ENCODE measurements at places on chromosomes 2 and 18.

- DNase-seq = no peak
These were observed 39.6 kb upstream of the DAPL1 start for GRCh38 chr2:158755310-158756087.

- DNase-seq = no peak
These were observed 165.8 kb downstream of the TNS1 start for GRCh38 chr2:217836901-217837491.

DNA sequence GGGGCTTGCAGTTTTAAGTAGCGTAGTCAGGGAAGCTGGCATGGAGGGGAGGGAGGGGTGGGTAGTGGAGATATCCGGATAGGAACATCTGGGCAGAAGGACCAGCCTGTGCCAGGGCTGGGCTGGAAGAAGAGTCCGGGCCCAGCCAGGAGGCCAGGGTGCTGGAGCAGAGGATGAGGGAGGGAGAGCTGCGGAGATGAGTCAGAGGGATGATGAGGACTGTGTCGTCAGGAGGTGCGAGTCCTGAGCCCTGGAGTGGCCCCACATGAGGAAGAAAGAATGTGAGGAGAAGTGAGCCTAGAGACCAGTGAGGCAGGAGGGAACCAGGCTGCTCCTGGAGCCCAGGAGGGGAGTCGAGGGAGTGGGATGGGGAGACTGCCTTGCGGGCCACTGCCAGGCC lies 82.4 kb downstream of the CTIF start:
- DNase-seq = no peak

DNA sequence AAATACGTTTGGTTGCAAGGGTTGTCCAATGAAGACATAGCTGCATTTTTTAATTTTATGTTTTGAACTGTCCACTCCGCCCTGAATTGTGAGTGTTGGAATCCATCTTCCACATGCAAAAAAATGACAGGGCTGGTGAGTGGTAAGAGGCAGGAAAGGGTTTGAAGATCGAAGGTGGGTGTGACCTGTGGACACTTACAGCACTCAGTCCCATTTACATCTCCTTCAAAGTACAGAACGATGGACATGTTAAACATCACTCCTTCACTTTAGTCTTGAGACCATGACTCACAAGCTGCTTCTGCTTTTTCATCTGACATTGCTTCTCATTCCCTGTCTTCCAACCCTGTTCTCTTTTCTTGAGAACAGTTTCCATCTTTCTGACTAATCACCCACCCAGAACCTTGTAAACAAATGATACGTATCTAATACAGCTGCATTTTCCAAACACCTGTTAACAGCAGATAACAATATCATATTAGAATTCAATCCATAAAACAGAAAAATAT lies 179.3 kb downstream of the ZNF516 start:
- DNase-seq = no peak

- no peak for DNase-seq
These were observed 85.4 kb downstream of the FMNL2 start for GRCh38 chr2:152420363-152420762.

DNA sequence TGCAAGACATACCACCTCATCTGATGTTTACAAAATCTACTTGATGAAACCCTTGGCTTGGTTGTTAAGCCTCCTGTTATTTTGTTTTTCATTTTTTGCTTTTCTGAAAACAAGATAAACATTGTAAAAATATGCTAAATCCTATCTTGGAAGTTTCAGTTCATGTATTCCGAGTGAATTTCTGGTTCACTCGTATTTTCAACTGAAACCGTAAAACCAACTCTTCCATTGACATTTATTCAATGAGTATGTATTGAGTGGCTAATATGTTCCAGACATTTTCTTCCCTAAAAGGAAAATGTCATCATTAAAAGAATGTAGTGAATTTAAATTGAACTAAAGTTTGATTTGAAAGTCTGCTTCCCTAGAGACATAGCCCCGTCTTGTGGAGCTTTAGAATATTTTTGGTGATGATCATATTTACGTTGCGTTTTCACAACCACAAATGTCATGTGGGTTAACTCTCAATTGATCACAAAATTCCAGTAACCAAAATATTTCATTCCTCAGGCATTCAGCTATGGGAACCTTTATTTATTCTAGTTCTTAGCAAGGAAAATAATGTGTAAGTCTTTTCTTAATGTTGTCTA lies 204.2 kb downstream of the MBD2 start:
- no peak for DNase-seq

DNA sequence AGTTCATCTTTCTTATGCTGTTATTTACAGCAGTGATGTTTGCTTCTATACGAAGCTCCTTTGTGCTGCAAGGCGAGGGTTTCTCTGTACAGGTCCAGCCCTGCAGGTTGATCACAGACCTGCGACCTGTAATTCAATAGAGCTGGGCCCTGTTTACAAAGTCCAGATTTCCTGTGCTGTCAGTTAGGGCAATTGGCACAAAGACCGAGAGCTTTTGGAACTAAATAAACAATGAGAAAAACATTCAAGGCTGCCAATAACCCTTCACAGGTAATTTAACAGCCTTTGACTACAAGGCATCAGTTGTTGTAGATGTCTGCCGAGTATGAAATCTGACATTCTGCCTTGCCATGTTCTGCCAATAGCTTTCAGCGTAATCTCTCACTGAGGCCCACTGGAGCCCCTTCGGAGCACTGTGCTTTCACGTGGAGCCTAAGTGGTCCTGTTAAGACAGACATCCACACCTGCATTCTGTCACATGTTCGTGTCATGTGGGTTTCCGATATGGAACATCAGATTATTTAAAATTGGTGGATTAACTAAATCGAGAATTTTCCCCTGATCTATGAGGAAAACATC lies 232.5 kb downstream of the PTGR3 start:
- DNase-seq = no peak

GRCh38 chr2:114175507-114175906 lies 266.9 kb upstream of the DPP10 start:
- DNase-seq = no peak

GRCh38 chr2:156321243-156321904 lies 11.1 kb downstream of the NR4A2 start:
- no peak for DNase-seq

DNA sequence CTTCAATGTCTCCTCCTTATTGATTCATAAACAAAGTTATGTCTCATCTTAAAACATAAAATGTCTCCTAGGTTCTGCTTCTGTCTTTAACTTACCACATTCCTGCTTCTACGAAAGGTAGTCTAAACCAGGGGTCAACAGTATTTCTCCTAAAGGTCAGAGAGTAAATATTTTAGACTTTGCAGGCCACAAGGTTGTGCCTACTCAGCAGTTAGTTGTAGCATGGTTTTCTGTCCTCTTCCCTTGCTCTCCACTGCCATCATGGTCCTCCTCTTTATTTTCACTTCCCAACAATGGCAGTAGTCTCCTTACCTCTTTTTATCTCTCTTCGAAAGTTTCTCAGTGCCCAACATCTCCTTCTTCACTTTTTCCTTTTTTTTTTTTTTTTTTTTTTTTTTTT lies 68.3 kb upstream of the LRP1B start:
- no peak for DNase-seq

DNA sequence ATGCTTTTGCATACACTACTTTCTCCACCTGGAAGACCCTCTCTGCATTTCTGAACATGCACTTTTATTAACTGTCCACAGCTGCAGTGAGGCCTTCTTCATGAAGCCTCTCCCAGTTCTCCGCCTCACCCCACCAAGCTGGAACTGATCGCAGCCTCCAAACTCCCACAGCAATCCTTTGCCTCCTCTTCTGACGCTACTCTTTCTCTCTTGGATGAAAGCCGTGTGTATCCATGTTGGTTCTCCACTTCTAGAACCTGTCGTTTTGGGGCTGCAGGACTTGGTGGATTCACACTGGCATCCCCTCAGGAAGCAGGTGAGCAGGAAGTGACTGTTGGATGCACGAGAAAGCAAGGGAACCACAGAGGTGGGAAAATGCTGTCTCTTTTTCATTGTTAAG lies 288.6 kb downstream of the MYCN start:
- no peak for DNase-seq

GRCh38 chr2:124318913-124319312 lies 293.8 kb downstream of the CNTNAP5 start:
- no peak for DNase-seq

DNA sequence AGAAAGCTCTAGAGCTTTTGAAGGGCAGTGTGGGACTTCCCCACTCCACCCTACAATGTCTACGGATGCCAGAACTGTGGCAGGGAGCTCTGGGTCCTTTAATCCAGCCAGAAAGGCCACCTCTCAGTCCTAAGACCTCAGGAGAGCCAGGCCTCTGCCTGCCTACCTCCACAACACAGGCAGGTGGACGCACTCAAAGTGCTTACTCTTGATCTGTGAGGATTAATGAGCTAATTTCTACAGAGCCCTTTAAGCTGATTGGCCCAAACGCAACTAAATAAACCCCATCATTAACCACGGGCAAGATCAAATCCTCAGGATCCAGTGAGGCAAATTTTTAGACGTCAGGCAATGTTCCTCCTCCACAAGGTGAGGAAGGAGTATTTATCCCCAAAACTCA lies 8.1 kb downstream of the STK39 start:
- peak; percentile 45 for DNase-seq

DNA sequence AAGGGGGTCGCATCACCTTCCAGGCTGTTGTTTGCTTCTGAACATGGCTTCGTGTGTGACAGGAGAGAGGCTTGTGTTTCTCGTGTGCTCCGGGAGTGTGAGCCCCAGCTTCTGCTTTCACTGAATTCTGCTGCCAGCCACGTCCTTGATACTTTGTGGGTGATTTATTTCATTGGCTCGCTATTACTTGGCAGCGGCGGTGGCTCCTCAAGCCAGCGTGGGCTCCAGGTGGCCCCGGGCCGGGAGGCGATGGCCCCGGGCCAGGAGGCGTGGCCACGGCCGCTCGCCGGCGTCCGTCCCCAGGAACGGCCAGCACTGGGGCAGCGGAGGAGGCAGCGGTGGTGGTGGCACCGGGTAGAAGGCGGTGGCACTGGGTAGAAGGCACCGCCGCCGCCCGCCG lies 63.1 kb downstream of the NAPG start:
- no peak for DNase-seq

DNA sequence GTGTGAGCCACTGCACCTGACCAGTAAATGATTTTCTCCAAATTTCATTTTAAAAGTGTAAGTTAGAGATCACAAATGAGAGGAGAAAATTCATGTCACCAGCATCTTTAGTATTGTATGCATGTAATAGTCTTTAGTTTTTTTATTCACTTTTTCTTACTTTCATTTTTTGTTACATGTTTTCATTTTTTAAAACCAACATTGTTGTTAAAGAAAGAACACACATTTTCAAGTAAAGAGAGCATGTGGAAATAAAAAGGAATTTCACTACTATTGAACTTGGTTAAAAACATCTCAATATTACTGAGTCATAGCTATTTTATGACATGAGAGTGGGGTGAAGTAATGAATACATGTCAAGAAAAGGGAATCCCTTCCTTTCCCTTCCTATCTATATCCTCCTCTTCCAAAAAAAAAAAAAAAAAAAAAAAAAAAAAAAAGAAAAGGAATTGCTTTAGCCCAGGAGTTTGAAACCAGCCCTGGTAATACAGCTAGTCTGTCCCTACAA lies 29.1 kb upstream of the PMAIP1 start:
- DNase-seq = no peak

GRCh38 chr18:62555135-62555534 lies 32.3 kb downstream of the ZCCHC2 start:
- no peak for DNase-seq

- DNase-seq = no peak
These were observed 38.0 kb downstream of the CYP1B1 start for GRCh38 chr2:38037757-38038621.

DNA sequence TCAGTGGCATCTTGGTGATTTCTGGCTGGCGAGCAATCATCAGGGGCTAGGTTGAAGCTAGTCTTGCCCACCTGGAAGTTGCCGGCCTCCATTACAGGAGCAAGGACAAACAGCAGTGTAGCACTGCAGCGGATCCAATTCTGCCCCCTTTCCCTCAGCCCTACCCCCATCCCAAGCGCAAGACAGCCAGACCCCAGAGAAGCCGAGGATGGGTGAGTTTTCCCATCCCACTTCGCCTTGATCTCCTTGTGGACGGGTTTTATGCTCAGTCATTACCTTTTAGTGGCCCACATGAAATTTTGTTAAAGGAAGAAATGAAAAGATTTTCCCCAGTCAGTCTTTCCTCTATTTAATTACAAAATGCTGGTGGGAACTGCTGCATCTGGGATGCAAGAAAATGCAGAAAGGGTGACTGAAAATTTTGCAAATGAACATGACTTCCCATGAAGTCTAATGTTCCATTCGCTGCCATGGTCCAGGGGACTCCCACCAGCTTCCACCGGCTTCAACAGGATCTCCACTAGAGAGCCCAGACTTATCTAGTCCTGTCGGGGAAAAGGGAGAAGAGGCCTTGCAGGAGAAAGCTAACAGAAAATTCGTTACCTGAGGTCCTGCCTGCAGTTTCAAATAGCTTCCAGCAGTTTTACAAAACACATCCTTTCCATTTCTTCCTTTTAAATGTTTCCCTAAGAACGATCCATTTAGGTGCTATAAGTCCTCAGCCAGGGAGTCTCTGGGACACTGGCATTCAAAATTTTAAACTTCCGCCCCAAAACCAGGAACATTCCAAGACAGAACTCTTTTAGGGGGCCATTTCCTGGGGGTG lies 1.9 kb upstream of the HOXD9 start:
- DNase-seq = no peak

- no peak for DNase-seq
These were observed 415.0 kb downstream of the CPS1 start for GRCh38 chr2:210971431-210971830.

DNA sequence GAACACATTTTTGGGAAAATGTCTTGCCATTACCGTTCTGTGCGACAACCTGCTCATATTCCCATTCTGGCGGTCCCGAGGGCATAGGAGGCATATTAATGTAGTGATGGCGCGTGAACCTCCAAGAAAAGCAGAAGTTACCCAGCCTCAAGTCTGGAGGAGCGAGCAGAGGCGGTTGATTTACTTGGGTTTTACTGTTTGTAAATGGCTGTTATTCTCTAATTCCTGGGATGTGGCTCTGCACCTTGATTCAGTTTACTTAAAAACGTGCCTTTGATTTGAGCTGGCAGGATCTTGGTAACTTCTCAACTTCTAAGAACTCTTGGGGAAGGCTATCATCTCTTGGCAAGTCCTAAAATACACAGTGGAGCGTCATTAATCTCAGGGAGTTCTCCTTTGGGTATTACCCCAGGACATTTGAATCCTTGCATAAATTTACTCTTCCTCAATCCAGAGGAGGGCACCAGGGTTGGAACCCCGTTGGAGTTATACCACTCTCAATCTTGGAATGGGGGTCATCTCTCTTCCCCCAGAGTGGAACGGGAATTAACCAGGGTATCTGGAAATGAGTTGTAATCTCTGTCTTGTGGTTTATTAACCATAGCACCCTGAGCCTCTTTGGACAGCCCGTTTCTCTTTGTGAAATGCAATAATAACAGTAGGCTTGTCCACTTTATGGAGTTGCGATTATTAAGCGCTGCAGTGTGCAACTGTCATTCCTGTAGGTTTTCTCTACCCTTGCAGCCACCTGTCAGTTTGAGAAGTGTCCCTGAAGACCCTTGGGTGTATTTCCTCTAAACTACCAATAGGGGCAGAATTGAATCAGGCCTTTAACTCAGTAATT lies 2.1 kb downstream of the HK2 start:
- peak; percentile 78 for DNase-seq

GRCh38 chr2:215110918-215111317 lies 27.5 kb downstream of the ABCA12 start:
- no peak for DNase-seq

All from D721Med (cell line).